Fibroblast of skin of scalp (primary cell): ENCODE measurements at places on chromosomes 11 and 22.

GRCh38 chr11:63564784-63565350 is 1.7 kb upstream of the PLAAT2 start:
- DNase-seq = no peak

DNA sequence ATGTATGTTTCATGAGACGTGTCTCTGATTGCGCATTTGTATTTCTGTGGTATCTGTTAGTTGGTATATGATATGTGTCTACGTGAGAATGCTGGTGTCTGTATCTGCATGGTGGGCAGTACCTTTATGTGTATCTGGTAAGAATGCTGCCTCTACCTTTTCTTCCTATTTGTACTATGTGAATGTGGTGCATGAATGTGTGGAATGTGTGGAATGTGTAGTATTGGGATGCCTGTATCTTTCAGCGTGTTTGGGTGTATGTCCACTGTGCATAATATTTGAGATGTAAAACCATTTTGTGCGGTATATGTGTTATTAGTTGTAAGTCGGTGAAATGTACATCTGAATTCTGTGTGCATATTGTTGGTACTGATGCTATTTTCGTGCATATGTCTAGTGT is 2.3 kb upstream of the OR51E1 start:
- no peak for DNase-seq

DNA sequence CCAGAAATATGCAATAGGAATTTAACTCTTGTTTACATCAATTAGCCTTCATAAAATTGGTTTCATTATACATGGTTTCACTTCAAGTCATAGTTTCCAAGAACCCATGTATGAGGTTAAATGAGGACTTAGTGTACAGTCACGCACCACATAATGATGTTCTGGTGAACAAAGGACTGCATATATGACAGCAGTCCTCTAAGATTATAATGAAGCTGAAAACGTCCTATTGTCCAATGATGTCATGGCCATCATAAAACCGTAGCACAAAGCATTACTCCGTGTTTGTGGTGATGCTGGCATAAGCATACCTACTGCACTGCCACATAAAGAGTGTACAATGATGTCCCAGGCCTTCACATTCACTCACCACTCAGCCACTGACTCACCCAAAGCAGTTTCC is 31.1 kb downstream of the SMCO4 start:
- no peak for DNase-seq

DNA sequence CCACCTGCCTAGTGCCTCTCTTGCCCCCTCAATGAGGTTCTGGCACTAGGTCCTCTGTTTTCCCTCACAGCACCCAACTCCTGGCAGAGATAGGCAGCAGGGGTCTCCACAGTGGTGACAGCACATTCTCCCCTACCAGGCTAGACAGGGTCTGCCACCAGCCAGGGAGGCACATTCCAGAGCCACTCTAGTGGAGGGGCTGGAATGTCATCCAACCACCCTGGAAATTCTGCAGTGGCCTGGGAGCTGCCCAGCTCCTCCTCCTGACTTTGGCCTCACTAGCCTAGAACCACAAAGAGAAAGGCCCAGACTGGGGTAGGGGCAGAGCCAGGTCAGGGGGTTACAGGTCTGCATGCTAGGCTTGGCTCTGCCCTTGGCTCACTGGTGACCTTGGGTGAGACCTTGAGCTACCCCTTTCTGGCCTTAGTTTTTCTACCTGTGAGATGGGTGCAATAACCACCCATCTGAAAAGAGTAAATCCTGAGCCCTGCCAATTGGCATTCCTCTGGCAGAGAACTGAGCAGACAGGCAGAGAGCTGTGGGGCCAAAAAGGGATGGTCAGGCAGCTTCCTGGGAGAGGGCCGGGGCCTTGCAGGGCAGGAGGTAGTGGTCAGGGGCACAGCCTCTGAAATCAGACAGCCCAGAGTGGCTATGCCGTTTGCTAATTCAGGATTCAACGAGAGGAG is 7.1 kb downstream of the P2RY2 start:
- DNase-seq = no peak

GRCh38 chr22:17272511-17272991 is 53.3 kb upstream of the ADA2 start:
- no peak for DNase-seq

DNA sequence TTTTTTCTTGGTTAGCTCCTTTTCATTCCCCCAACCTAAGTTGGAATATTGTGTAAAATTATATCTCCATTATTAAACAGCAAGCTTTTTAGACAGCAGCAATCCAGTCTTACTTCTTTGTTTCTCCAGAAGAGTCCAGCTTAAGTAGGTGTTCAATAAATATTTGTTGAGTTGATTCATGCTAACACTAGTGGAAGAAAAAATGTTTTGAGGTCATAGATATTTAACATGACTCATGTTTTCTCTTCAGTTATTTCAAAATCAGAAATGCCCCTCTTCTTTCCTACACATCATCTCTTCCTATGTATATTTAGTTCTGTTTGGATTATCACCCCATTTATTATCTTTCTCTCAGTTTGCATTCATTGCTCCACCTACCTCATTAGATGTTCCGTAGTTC is 20.3 kb downstream of the CCDC83 start:
- peak; percentile 62 for DNase-seq

DNA sequence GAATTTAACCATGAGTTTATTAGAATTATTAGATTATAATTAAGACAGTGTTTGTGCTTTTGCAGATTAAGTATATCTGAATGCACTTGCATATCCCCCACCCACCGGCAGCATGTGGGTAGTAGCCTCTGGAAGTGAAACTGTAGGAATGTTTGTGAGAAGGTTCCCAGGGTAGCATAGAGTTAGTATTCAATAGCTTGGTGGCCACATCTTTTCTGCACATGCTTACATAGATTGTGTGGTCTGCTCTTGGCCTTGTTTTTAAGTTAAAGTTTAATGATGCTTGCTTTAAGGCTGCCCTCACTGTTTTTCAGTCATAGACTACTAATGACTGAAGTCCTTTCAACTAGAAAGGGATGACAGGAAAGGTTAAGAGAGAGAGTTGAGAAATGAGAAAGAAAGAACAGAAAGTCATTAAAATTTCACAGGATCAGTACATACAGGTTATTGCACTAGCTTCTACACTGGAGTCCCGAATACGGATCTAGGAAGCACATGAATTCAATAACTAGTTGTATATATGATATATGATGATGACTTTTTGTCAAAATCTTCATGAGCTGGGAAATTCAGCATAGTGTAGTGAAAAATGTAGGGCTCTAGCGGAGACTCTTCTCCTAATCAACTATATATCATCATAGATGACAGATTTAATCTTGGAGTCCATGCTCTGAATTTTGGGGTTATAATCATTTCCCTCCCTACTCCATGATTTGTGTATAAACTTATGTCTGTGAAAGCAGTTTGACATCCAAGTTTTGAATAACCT is 137.1 kb downstream of the ARHGAP42 start:
- no peak for DNase-seq

GRCh38 chr22:31106001-31106571 is 1.3 kb downstream of the SELENOM start:
- no peak for DNase-seq

DNA sequence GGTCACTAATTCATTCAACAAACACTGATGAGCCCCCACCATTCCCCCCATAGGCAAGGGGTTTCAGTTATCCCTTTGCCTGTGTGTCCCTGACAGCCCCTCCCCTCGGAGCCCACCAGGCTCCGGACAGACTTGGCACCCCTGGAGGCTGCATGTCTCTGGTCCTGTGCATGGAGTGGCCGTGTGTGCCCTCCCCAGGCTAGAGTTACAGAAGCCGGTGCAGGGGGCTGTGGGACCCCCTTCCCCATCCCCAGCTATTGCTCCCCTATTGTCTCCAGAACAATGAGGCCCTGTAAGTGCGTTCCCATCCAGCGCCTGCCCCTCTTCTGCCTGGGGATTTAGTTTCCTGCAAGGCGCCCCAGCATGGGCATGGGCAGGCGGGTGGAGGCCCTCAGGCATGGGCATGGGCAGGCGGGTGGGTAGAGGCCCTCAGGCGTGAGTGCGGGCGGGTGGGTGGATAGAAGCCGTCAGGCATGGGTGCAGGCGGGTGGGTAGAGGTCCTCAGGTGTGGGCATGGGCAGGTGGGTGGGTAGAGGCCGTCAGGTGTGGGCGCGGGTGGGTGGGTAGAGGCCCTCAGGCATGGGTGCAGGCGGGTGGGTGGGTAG is 1.5 kb downstream of the MUC2 start:
- DNase-seq = no peak
